Panc1 (cell line): ENCODE measurements at places on chromosomes 12 and 14.

DNA sequence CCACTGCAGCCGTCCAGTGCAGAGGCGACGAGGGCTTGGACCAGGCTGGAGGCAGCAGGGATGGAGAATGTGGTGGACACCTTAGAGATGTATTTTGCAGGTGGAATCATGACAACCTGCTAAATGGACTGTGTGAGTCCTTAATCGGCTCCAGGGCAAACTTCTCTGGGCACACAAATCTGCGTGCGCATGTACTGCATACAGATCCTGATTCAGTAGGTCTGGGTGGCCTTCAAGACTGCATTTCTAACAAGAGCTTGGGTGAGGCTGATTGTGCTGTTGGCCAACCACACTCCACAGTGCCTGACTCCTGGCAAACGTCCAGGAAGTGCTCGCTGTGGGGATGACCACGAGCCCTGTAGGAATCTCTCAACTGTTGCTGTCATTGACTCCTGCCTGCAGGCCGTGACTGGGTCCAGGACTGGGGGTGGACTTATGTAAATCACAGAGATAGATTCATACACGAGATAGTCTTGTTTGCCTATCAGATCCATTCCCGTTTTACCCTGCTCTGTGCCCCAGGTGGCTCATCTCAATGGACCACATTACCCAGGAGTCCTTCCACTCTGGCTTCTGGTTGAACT lies 27.2 kb downstream of the JDP2 start:
- no peak for DNase-seq

DNA sequence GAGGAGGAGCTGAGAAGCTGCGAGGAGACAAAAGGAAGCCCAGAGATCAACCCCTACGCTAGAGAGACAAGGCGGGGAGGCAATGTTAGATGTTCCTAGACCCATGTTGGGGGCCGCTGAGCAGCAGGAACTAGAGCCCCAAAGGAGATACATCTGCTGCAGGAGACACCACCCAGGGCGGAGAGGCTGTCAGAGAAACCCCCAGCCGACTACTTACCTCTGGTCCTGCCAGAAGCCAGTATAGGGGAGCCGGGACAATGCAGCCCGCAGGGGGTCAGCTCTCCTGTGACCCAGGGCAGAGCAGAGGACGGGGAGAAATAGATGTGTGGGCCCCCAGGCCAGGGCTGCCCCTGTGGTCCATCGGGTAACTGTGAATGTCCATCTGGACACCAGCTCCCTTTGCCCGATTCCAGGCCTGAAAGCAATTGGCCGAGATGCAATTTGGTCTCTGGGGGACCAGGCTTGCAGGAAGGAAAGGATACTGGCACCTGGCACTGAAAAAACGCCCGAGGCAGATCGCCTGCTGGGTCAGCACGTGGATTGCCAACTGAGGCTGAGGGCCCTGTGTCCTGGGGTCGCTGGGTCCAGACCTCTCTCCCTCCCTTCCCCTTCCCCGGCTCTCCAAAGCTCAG lies 34.9 kb downstream of the SYNE3 start:
- DNase-seq, result no peak

DNA sequence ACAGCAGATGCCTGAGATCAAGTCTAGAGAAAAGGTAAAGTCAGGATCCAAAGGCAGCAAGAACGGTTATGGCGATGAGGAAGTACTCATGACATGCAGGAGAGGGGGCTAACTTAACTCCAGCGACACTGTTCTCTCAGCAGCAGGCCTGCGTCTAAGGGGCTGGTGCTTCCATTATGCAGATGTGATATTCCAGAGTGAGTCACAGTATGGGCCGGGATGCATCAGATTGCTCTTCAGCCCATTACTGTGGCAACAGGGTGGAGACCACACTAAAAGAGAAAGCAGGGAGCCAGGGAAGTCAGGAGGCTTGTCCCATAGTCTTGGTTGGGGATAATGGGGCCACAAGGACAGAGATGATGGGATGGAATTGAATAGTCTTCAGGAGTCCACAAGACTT lies 151.8 kb upstream of the NTF3 start:
- no peak for DNase-seq

DNA sequence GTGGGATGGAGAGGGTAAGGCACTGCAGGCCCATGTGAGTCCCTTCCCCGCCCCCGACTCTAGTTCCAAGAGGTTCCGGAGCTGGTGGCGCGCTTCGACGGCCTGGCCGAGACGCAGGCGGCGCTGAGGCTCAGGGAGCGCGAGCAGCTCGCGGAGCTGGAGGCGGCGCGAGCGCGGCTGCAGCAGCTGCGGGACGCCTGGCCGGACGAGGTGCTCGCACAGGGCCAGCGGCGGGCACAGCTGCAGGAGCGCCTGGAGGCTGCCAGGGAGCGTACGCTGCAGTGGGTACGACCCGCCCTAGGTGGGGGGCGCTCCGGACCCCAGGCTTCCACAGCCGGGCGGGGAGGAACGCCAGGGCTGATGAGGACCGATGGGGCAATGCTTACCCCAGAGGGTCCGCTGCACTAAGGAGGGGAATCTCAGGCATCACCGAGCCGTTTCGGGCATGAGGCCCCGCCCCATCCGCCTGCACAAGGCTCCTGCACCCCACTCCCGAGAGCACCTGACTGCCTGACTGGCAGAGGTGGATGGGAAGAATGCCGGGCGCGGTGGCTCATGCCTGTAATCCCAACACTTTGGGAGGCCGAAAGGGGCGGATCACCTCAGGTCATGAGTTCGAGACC lies 4.9 kb downstream of the CFAP73 start:
- DNase-seq, result no peak

DNA sequence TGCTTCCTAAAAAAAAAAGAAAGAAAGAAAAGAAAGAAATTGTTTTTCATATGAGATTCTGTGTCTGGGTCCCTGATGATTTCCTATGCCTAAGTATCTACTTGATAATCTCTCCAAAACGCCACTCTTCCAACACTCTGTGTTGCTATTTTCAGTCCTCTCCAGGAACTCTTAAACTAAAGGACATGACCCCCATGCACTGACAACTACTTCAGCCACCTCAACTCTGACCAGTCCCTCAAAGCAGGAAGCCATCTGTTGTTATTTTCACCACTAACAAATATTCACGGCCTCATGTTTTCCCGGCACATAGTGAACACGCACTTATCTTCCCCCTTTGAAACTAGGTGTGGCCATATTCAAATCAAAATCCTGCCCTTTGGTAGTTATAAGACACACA lies 259.3 kb downstream of the PPFIA2 start:
- DNase-seq, result no peak

DNA sequence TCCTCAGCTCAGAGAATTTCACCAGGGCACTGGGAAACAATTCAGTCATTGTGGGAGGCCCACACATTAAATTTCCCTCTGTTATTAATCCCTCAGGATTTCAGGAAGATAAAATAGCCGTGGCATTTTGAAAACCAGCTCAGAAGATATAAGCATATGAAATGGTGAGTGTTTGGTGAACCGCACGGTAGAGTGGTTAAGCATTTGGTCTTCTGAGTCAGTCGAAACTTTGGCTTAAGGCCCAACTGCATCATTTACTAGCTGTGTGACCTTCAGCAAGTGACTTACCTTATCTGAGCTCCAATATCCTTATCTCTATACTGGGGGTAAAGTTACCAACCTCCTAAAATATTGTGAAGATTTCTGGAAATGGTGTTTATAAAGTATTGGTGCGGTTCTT lies 5.2 kb upstream of the VRK1 start:
- DNase-seq, result no peak

DNA sequence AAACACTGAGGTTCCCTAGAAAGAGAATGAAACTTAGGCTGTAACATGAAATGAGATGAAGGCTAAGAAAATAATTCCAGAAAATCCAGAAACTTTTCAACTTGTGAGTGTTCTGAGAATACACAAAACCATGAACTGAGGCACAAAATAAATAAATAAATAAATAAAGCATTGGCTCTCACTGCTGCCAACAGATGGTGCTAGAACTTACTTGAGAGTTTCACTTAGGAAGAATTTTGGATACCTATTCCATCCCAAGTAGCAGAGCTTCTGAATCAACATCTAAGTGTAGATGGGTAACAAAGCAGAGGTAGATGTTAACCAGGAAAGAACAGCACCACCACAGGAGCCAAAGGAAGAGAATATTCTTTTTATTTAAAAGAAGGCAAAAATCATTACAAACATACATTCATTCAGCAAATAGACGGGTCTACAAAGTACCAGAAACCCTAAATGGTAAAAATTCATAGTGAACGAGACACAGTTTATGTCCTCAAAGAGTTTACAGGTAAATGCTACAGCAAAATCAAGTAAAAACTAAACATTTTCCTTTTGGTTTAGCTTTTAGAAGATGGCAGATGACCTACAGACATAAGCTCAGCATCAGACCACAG lies 16.7 kb downstream of the EPS8 start:
- no peak for DNase-seq

GRCh38 chr14:86847140-86847539 lies 1145.8 kb downstream of the GALC start:
- no peak for DNase-seq

GRCh38 chr14:20696764-20697163 lies 8.2 kb downstream of the ANG start:
- no peak for DNase-seq

DNA sequence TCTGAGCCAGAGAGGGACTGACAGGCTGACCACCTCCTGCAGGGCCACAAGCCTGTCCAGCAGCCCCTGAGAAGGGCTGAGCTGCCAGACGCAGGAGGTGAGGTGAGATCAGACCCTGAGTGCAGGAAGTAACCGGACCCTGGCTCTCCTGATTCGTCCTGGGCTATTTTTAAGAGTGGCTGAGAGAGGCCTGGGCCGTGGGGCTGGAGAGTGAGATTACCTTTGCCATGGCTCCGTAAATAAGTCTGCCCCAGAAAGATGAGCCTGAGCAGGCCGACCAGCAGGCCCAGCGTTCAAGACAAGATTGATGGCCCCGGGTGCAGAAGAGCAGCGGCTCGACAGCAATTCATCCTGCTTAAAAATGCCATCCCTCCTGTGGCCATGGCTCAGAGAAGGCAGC lies 54.2 kb downstream of the SPTB start:
- no peak for DNase-seq

- no peak for DNase-seq
These were observed 8.1 kb upstream of the LRRK2 start for GRCh38 chr12:40216516-40217288.

- DNase-seq, result no peak
These were observed 418 bp upstream of the MYG1 start for GRCh38 chr12:53299101-53299453.

GRCh38 chr12:71452006-71452405 lies 12.4 kb downstream of the LGR5 start:
- DNase-seq, result no peak

GRCh38 chr12:74646831-74647230 lies 109.2 kb downstream of the ATXN7L3B start:
- DNase-seq, result no peak

GRCh38 chr12:6736754-6737153 lies 12.9 kb downstream of the COPS7A start:
- no peak for DNase-seq

GRCh38 chr12:104603545-104603973 lies 146.8 kb downstream of the CHST11 start:
- no peak for DNase-seq

DNA sequence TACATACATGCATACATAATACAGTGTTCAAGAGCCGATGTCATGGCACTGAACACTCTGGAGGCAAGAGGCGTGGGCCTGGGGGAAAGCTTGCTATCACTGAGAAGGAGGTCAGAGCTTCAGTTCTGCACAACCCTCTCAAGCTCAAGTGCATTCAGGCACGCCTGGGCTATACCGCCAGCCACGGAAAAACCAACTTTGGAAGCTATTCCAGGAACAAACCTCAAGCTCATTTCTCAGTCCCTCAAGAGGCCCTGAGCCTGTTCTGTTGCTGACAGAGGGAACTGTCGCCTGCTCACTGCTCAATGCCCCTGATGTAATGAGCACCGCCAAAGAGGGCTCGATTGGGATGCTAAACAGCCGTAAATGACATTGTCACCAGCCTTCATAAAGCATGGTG lies 9.2 kb downstream of the NOS1 start:
- no peak for DNase-seq

DNA sequence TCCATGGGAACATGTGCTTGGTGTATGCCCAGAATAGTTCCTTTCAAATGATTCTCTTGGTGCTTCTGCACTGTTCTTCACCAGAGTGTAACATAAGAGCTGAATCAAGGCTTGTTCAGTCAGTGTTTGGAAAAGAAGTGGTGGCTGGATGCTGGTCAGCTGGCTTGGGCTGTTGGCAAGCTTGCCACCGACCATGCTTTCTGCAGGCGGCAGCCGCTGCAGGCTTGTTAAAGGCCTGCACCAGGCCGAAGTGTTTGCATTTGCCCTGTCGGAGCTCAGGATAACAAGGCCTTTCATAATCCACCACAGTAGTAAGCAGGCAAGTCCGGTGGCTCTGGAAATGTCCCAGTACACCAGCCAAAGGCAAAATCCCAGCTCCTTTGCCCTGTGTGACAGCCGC lies 26.9 kb downstream of the DAAM1 start:
- no peak for DNase-seq

DNA sequence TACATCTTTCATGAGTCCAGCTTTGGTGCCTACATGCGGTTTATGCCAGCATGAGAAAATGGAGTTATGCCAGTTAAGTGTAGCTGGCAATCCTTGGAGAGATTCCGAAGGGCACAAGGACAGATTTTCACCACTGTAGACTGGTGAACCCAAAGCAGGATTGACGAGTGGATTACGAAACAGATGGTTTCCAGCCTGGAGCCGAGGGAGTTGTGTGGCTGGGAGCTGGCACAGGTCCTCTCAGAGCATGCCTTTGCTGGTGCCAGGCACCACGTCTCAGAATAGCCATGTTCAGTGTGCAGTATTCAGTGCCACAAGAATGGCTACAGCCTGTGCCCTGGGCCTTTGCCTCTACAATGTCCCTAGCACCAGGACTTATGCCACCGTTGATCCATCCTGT lies 13.2 kb downstream of the KCNH3 start:
- no peak for DNase-seq

DNA sequence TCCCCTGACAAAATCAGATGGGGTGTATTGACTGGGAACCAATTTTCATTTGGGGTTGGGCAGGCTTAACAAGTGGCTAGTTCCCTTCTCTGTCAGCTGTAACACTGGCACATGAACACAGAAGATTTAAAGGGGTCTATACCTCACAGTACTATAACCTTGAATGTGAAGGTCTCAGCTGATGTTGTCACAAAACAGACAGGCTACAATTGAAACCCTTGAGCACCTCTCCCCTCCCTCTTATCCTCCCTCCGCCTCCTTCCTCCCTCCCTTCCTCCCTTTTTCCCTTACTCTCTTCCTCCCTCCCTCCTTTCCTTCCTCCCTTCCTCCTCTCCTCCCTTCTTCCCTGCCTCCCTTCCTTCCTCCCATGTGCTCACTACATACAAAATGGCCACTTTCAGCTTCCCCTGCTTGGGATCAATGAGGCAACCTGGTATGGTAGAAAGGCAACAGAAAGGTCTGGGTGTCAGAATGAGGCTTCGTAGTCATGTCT lies 262.4 kb downstream of the TTC6 start:
- DNase-seq, result no peak

DNA sequence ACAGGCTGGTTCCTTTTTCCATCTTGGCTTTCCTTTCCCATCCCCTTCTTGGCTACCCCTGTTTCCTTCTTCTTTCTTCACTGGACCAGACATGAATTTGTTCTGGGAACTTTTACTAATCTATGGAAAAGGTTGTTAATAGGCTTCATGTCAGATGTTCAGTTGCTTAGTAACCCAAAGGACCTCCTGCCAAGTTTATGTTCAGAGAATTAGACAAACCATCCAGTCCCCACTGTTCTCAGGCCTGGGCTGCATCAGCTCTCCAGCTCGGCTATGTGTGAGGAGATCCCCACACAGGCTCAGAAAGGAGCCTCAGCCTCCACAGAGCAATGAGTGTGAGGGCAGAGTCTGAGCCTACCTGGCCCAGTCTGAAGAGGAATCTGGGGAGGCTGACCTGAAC lies 78.0 kb downstream of the AKAP6 start:
- DNase-seq, result no peak

GRCh38 chr14:46902837-46903236 lies 251.3 kb upstream of the RPL10L start:
- no peak for DNase-seq
